ENCODE measurements at places on chromosomes 6 and 20.

DNA sequence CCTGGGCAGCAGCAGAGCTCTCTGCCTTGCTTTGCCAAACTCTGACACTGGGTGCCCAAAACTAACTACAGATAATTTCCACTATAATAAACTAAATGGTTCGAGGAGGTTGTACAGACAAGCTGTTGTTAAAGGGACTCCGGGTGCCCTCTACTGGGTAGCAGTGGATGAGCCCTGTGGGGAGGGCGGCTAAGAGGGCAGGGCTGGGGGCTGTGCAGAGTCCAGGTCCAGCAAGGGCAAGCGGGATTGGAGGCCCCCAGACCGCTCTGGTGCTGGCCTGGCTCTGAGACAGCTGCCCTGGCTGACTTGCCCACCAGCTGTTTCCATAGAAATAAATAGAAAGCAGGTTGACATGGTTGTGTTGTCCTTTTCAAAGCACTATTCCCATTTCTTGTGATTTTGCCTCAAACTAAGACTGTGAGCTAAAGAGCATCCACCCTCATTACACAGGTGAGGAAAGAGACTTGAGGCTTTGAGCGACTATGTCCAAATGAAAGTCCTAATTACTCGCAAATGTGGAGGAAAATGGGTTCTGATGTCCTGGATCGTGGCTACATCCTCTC, 167.6 kb upstream of the CST7 start:
- peak; percentile 67 for DNase-seq

- DNase-seq = no peak
These were observed 198.4 kb downstream of the ISM1 start for GRCh38 chr20:13419477-13419876.

- DNase-seq = no peak
These were observed 74.7 kb upstream of the PRDM1 start for GRCh38 chr6:106011476-106011875.

GRCh38 chr6:19535351-19535750, 301.8 kb upstream of the ID4 start:
- DNase-seq = peak; percentile 37

- no peak for DNase-seq
These were observed 22.9 kb downstream of the BANF2 start for GRCh38 chr20:17722493-17723300.

DNA sequence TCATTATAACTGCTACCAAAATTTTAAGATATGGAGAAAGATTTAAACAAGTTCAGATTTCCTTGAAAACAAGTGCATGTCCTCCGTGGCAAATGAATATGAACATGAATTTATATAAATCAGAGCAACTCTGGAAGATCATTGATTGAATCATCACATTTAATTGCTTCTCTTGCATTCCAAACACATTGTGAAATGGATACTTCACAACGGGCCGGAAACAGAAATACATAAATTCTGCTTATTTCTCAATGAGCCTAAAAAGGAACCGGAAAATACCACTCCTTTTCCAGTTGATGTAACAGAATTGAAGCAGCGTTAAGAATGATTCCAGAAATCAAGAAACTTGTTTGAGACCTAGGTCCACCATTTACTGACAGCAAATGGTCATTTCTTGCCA, 134.6 kb upstream of the BTN3A2 start:
- DNase-seq = no peak

Data from G401 (cell line).